ENCODE measurements at places on chromosomes 2 and 18.

GRCh38 chr18:59460072-59460420, 101.0 kb upstream of the LMAN1 start:
- no peak overlapping the region for H3K4me3 ChIP-seq
- no peak overlapping the region for H3K27ac ChIP-seq
- peak; percentile 76 for DNase-seq
- no peaks in the 10 kb centered on the region for H3K4me1 ChIP-seq
- H3K27me3 ChIP-seq = no peaks in the 10 kb centered on the region

DNA sequence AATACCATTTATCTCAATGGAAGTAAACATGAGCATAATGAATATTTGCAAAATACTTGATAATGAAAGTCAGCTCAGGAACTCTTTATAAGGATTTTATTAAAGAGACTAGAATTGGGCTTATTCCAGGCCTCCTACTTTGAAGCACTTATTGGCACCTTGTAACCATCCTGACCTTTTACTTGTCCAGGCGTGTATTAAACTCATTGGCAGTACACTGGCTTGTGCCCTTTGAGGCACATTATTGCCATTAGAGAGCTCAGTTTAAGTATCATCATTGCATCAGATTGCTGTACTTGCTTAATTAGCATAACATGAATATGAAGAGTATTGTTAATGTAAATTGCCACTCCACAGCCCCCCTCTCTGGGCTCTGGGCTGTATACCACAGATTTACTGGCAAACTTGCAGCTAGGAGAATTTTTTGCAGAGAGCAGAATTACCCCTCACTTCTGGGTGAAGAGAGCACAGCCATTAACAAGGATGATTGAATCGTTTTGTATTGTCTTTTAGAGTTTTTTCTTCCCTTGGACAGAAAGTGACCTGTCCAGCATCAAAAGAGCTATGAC, 72.5 kb downstream of the XIRP2 start:
- H3K4me1 ChIP-seq = no peaks in the 10 kb centered on the region
- no peak for DNase-seq
- no peaks in the 10 kb centered on the region for H3K36me3 ChIP-seq

DNA sequence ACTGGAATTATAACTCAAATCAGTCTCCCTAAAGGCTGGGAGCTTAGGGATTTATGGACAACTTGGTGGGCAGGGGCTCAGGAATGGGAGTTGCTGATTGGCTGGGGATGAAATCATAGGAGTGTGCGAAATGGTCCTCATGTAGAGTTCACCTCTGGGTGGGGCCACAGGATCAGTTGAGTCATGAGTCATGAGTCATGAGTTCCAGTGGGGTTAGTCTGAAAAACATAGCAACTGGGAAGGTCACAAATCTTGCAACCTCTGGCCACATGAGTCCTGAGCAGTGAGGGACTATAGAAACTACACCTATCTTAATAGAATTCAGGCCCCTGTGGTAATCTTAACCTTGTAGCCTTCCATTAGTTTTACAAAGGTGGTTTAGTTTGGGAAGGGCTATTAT, 383.3 kb downstream of the RBM43 start:
- no peak overlapping the region for H3K27ac ChIP-seq

DNA sequence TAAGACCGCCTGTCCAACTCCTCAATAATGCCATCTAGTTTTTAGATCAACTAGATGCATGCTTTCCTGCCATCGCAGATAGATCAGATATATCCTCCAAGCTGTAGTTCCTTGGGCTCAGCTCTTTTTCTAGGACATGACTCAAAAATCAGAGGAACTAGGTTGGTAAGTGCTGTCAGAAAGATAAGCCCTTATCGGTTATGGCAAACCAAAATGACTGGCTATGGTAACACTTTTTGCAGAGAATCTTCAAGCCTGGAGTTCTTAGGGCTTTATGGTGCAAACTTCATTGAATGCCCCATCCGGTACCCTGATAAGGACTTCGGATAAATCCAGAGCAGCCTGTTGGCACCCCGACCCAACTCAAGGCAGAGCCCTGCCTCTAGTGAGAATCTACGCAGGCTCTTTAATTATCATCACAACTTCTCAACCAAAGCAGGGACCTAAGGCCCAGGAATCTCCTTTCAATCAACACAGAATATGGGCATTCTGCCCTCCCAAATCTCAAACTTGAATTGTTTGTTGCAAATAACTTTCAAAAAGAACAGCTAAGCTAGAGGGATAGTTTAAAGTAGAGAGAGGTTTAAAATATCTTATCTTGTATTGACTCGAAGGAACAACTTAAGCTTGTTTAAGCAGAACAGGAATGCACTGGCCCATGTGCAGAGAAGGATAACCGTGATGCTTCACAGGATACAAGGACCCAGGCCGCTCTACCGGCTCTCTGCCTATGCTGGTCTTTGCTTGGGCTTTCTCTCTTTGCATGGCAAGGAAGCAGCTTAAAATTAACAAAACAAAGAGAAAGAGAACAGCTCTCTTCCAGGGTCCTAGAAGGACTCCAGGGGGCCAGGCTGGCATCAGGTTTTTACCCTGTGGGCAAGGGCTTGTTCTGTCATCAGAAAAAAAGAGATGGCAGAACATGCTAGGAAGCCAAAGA, 3.4 kb upstream of the CYP1B1 start:
- no peaks in the 10 kb centered on the region for H3K36me3 ChIP-seq
- H3K27ac ChIP-seq = no peak overlapping the region
- H3K4me1 ChIP-seq = peaks cover 10% of the 10 kb centered on the region
- DNase-seq = no peak
- no peak overlapping the region for H3K4me3 ChIP-seq

DNA sequence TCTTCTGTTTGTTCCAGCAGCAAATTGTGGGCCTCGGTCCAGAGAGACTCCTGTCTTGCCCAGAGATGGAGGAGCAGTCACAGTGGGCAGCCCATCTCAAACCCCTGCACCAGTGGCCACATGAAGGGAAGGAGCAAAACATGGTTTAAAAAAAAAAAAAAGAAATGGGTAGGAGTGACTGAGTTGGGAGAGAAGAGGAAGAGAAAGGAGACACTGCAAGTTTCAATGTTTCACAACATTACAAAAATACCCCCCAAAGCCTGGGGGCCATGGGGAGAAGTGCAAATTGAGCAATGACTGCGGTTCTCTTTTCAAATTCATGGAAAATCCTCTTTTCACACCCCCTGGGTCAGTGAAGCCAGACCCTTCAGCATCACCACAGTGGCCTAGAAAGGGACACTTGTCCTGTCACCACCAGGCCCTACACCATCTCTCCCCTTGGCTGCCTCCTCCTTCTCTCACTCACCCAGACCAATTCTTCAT, 117.1 kb downstream of the ZFP36L2 start:
- no peak for DNase-seq
- H3K4me1 ChIP-seq = peaks cover 10% of the 10 kb centered on the region
- no peak overlapping the region for H3K27ac ChIP-seq
